Suprapubic skin (tissue), 4 donors: ENCODE measurements at places on chromosomes 3 and 15. TPM values are rescaled to one million over a fixed set of nuclear protein-coding genes. Genes with fewer than 3 reads are reported as not detected.

GRCh38 chr3:61561374-61562041 is at the start of gene PTPRG:
Gene PTPRG, plus strand, starts transcription at chr3:61561571. Its CDS starts 717 bp downstream, at chr3:61562288.
- peaks cover 25% of the 10 kb centered on the region for H3K27me3 ChIP-seq
- H3K36me3 ChIP-seq: no peaks in the 10 kb centered on the region
- peak within 1 kb of the TSS; percentile 97 for H3K27ac ChIP-seq

DNA sequence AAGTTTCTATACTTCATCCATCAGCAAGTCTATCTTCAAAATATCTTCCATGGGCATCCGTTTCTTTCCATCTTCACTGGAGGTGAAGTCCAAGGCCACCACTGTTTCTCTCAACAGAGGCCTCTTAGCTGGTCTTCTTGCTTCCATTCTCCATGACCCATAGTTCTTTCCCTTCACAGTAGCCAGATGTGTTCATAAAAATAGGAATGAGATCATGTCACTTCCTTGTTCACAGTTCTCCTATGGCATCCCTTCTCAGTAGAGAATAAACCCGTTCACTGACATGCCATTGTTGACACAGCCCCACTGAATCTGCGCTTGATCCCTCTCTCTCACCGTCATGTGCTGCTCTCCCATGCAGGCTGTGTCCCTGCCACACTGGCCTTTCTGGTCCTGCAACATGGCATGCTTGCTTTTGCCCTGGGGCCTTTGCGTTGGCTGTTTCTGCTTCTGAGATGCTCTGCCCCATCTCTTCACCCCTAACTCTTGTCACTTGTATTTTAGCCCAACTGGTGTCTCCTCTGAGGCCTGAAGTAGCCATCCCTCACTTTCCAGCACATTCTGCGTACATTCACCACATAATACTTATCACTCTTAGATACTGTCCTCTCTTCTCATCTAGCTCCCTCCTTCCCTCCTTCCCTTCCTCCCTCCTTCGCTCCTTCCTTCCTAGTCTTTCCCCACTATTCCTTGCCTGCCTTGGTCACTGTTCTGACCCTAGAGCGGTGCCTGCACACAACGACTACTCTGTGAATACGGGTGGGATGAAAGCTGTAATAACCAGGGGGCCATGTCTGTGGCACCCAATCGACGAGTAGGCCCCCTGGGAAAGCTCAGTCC is 42.0 kb downstream of the STARD5 start:
- H3K4me3 ChIP-seq: no peak overlapping the region
- DNase-seq: no peak
- peaks cover 14% of the 10 kb centered on the region for H3K4me1 ChIP-seq
- no peaks in the 10 kb centered on the region for H3K27me3 ChIP-seq
- H3K27ac ChIP-seq: no peak overlapping the region

GRCh38 chr3:98027085-98027446 is 8.0 kb downstream of the GABRR3 start:
- H3K36me3 ChIP-seq: no peaks in the 10 kb centered on the region
- peaks cover 4% of the 10 kb centered on the region for H3K27me3 ChIP-seq
- no peak overlapping the region for H3K4me3 ChIP-seq
- no peak for DNase-seq
- peaks cover 8% of the 10 kb centered on the region for H3K4me1 ChIP-seq

DNA sequence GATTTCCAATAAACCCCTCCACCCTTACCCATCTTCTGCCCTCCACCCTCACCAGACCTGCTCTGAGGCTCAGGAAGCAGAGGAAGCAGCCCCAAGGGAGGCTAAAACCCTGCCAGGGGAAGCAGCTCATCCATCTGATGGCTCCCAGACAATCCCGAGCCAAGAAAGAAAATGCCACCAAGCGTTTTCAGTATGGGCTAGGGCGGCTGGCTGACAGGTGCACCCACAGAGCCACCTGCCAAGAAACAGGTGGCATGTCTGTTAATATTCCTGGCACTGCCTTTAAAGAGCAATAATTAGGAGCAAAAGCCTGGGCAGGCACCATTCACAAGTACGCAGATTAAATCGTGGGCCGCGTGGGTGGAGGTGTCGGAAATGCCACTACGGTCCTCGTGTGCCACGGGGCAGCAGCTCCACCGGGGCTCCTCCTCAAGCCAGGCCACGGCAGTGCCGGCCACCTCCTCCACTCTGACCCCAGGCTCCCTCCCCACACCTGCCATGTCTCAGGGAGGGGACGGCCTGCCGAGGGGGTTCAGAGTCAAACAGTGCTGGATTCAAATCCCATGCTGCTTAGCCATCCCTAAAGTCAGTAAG is 23.9 kb upstream of the GRIP2 start:
- no peaks in the 10 kb centered on the region for H3K36me3 ChIP-seq
- no peaks in the 10 kb centered on the region for H3K4me1 ChIP-seq
- no peak overlapping the region for H3K4me3 ChIP-seq
- DNase-seq: no peak
- H3K27ac ChIP-seq: no peak overlapping the region

DNA sequence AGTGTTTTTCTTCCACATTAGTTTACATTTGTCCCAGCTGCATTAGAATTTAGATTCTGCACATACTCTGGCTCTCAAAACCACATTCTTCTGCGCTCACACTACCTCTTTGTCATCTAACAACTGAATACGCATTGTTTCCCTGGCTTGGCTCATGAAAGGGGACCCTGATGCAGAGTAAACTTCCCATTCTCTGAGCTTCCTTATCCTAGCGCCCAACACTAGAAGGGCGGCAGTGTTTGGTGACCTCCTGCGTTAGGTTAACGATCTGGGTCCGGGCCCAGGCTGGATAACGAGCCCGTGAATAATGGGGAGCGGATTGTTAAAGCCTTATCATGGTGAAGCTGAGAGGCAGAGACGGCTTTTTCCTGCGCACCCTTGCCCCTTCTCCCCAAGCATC is 63.9 kb downstream of the ETV5 start:
- no peaks in the 10 kb centered on the region for H3K27me3 ChIP-seq
- H3K36me3 ChIP-seq: peaks cover 17% of the 10 kb centered on the region
- no peak for DNase-seq
- no peak overlapping the region for H3K27ac ChIP-seq
- H3K4me3 ChIP-seq: no peak overlapping the region

- peaks cover 54% of the 10 kb centered on the region for H3K4me1 ChIP-seq
- H3K36me3 ChIP-seq: no peaks in the 10 kb centered on the region
- no peak overlapping the region for H3K27ac ChIP-seq
- H3K4me3 ChIP-seq: no peak overlapping the region
- DNase-seq: no peak
These were observed 102.9 kb downstream of the FNDC3B start for GRCh38 chr3:172142051-172142863.

DNA sequence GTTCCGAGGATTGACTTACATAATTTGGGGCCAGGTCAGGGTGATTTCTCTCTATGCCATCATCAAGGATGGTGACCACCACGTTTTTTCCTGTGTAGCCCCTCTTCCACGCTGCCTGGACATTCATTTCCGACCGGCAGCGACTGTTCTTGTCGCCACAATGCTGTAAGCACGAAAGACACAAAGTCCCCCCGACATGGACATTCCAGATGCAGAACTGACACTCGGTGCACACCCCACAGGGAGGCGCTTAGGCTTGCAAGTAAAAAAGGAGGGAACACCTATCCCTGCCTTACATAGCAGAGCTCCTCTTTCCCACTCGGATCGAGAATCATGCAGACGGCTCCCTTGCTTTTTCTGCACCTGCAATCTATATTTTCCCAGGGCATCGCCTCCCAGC is 58.2 kb downstream of the PCSK6 start:
- no peak overlapping the region for H3K4me3 ChIP-seq
- H3K36me3 ChIP-seq: no peaks in the 10 kb centered on the region
- DNase-seq: no peak
- no peaks in the 10 kb centered on the region for H3K4me1 ChIP-seq
- peaks cover 8% of the 10 kb centered on the region for H3K27me3 ChIP-seq
- no peak overlapping the region for H3K27ac ChIP-seq

DNA sequence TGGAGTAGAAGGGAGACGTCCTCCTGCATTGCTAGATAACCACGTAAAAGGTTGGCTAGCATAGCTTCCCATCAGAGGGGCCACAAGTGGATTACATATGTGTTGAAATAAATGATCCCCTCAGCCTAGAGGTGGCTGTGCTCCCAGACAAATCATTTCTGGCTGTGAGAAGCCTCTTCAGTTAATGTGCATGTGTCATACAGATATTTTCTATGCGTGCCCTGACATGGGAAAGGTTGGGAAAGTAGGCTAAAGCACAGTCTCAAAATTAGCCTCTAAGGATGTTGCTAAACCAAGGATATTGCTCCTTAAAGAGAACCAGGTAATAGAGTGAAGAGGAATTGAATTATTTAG is 17.8 kb downstream of the USP3 start:
- no peaks in the 10 kb centered on the region for H3K36me3 ChIP-seq
- DNase-seq: no peak
- peak overlapping the region; percentile 82 for H3K27ac ChIP-seq
- H3K27me3 ChIP-seq: no peaks in the 10 kb centered on the region

- no peak for DNase-seq
- peaks cover 18% of the 10 kb centered on the region for H3K4me1 ChIP-seq
- no peak overlapping the region for H3K4me3 ChIP-seq
These were observed 46.0 kb upstream of the GLCE start for GRCh38 chr15:69114331-69114928.

The IREB2 gene
- 70.1 TPM for total RNA-seq

The PRKCI gene
- total RNA-seq: 38.3 TPM
